ENCODE measurements at places on chromosomes 6 and 20.

GRCh38 chr6:130964808-130965604, 98.0 kb downstream of the EPB41L2 start:
- no peak for DNase-seq

DNA sequence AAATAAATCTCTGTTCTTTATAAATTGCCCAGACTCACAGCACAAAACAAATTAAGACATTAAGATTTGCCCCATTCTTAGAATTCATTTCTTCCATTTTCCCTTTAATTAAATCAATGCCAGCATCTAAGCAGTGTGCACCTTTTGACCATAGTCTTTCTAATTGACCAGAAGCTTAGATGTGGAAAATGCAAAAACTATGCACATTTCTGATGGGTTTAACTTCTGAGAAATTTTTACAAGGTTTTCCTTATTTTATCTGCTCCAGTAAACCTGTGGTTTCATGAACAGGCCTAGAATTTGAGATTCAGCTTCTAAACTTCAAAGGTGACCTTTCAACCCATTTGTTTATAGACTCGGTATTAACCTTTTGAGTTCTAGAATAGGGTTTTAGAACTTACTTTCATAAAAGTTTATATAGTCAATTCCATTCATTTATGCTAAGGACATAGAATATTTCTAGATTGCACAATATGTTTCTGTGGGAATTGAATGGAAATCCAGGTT, 437.8 kb upstream of the HSF2 start:
- no peak for DNase-seq

DNA sequence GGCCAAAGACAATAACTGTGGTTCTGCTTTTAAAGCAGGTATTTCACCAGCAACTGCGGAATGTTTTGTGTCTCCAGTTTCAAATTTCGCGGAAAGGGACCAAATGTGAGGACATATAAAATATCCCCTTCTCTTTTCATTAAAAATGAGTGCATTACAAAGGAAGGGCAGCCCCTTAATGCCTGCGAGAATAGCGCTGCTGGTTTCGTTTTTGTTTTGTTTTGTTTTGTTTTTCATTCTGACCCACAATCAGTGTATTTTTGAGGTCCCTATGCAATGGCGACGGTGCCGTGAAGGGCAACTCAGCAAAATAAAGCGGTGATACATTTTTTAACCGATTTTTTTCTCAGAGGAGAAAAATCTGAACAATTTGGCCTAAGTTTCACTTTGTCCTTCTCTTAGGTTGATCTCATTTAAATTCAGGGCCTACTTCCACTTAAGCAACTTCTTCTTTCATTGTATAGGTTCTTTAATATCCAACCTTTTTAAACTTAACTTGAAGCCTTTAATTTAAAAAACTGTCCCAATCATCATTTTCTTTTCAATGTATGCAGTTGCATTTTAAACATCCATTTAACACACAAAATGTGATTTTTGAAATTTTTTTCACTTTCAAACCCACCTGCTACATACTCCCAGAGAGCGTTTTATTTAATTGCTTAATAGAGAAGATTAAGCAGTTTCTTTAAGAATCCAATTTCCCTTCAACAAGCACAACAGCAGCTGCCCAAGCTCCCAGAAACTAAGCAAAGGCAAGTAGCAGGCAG, 2.9 kb upstream of the HIVEP2 start:
- peak; percentile 62 for DNase-seq

DNA sequence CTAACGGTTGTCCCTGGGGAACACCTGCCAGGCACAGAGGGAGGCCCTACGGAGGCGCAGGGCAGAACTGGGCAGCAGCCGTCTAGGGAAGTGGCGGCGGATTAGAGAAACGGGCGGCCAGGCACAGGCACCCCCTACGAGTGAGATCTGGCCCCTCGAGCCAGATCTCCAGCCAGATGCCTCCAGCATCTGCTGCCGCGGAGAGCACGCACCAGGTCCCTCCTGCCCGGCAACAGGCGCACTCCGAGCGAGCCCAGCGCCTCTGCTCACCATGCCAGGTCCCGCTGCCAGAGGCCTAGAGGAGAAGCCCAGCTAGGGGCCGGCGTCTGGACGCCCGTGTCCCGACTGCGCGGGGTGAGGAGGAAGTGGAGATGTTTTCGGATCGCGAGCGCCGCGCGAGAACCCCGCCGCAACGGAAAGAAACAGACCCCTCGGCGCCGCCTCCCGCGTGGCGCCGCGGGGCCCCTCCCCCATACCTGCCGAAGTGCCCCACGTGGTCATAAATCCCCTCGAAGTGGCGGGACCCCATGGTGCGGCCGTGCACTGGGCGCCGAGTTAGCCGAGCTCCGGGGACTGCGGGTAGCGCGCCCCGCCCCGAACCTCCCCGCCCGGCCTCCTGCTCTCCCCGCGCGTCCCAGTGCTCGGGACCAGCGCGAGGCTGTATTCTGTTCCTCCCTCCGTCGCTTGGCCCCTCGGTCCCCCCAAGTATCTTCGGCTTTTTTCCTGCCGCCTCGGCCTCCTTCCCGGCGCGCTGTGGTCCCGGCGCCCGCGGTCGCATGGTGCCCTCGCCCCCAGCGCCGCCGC, at the start of gene SLC22A16:
SLC22A16 (minus strand) TSS at position 568 of the 804 bp plus-strand sequence; CDS start at position 529, 39 bp downstream.
- DNase-seq = no peak

GRCh38 chr6:81939766-81940165, 187.3 kb upstream of the TENT5A start:
- no peak for DNase-seq

DNA sequence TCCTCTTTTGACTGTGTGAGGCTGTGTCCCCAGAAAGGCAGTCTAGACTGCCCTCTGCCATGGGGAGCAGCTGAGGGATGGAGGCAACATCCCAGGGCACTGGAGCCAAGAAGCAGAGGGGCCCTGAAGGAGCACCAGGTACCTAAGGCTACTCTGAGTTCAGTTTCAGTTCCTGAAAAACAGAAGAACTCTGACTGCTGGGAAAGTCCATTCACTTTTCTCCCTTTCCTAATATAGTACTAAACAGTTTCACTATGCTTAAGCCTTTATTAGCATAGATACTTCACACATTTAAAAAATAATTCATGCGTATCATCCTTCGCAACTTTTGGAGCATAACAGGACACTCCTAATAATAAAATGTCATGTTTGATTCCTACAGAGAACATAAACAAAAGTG, 130.0 kb downstream of the FOXC1 start:
- DNase-seq = peak; percentile 77

All from RPMI8226 (cell line).